Stimulated activated CD4-positive, alpha-beta T cell treated with anti-CD3 and anti-CD28 coated beads, Interleukin-12 subunit alpha, Interleukin-12 subunit beta, amount 100 ng/mL, for 4 hours (primary cell): ENCODE measurements at places on chromosomes 3 and 15.

GRCh38 chr3:48588230-48588629 is 6.9 kb downstream of the COL7A1 start:
- no peak for DNase-seq

- DNase-seq = no peak
These were observed 27.6 kb upstream of the RTP4 start for GRCh38 chr3:187340578-187340977.

DNA sequence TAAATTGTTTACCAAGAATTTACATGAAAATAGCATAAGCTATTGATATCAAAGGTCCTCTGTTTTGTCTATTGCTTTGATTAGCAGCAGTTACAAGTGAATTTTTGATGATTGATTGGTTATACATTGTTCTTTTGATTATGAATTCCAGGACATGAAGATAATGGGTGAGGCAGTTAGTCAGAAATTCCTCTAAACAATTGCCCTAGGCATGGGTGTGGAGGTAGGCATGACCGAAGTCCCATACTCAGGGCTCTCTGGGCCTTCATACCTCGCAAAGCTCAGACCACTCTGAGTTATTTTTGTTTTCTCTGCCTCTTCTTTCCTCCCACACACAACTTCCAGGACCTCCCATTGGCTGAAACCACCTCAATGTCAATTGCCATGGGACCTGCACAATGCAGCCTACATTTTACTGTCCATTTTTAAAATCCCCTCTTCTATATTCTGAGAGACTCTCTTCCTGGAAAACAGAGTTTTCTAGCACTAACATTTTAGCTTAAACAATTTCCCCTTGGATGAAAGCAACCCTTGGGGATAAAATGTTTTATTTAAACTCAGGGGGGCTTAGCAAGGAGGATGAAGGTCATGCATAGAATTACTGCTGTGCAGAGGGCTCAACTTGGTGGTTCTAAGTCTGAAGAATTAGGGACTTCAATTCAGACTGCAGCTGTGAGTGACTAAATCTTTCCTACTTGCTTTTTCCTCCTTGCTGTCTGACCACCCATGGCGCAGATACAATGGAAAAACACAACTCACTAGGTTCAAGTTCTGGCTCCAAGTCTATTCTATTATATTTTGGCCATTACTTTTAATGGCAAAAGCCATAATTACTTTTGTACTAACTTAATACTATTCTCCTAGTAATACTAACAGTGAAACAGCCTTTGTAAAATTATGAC is 594.8 kb downstream of the NTRK3 start:
- no peak for DNase-seq

DNA sequence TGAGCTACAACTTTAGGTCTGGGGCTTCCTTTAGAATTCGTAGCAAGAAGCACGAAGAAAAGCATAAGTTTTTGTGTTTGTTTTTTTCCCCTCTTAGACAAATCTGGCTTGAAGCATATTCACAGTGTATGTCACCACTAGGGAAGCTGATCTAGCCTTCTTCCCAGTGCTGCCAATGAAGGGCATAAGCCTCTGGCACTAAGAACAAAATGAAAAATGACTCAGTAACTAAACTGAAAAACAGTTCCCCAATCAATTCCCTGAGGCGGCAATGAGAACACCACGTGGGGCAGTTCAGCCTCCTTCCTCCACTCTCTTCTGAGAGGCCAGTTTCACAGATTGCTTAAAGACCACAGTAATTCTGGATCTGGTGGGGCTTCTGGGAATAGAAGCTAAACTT is 338.1 kb downstream of the GAP43 start:
- no peak for DNase-seq

- no peak for DNase-seq
These were observed 42.5 kb downstream of the MYLK start for GRCh38 chr3:123841476-123842238.

DNA sequence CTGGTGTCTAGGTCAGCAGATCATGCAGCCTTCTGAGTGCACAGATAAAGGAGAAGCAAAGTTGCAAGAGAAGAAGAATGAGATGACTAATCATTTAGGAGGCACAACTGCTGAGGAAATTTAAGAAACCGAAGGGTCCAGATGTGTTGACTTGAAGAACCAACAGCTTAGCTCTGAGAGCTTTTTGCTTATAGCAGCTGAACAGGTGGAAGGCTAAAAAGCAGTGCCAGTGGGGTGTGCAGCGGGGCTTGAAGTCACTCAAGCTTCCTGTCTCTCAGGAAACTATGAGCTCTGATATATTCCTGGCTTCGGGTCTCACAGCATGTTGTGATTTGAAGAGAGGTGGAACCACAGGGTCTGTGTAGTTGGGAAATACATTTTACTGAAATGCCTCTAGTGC is 305.7 kb downstream of the RYR3 start:
- DNase-seq = no peak

- no peak for DNase-seq
These were observed 15.5 kb upstream of the ATP8B4 start for GRCh38 chr15:50134524-50135024.

GRCh38 chr3:186182850-186183249 is 74.0 kb upstream of the ETV5 start:
- DNase-seq = no peak

- DNase-seq = no peak
These were observed 28.6 kb upstream of the CYP11A1 start for GRCh38 chr15:74396146-74396438.

GRCh38 chr3:196504556-196504955 is 988 bp upstream of the RNF168 start:
- DNase-seq = no peak

- DNase-seq = no peak
These were observed 126.2 kb downstream of the GOLIM4 start for GRCh38 chr3:167969548-167969947.

- no peak for DNase-seq
These were observed 47.6 kb downstream of the OSTN start for GRCh38 chr3:191246630-191247029.

- no peak for DNase-seq
These were observed 1.7 kb upstream of the CCR8 start for GRCh38 chr3:39327746-39328349.
